ENCODE measurements at places on chromosomes 3 and 15. TPM values are rescaled to one million over a fixed set of nuclear protein-coding genes. Genes with fewer than 3 reads are reported as not detected.

DNA sequence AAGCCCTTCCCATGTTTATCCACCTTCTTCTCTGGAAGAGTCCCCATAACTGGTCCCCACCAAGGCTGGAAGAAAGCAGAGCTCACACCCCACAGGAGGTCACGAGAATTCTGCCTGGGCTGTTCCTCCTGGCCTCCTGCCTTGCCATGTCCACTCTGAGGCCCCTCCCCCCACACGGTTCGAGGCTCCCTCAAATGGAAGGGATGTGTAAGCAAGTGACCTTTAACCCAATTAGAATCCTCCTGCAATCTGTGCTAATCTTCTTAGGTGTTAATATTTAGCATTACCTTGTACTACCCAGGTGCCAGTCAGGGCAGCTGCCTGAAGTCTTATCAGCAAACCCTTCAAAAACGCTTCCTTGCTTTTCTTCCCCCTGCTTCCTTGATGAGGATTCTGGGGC is 32.4 kb upstream of the DYNC1LI1 start:
- DNase-seq: no peak

CYP19A1 gene
- total RNA-seq: 1.3 TPM

- no peak for DNase-seq
Measured at GRCh38 chr15:68053001-68053400, 1.1 kb upstream of the PIAS1 start.

- peak; percentile 59 for DNase-seq
Measured at GRCh38 chr3:46948830-46949671, 27.5 kb downstream of the CCDC12 start.

DNA sequence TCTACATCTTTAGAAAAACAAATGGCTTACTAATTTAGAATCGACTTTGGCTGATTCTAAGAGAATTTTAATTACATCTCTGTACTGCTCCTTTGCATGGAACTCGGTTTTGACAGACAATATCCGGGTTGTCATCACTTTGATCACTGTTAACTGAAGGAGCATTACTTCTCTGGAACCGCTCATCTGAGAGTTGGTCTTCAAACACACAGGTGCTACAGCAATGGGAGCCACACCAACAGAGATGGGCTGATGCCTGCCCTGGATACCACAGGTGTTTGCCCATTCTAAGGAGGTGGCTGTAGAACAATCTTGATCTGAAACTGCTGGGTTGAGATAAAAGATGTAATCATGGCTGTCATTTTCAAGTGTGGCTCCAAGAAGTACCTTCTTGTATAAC is 21.6 kb downstream of the LINS1 start:
- DNase-seq: no peak

Data from heart left ventricle (tissue), 16 donors.